ENCODE measurements at places on chromosomes 16 and 17. TPM values are rescaled to one million over a fixed set of nuclear protein-coding genes. Genes with fewer than 3 reads are reported as not detected.

Gene KRT17
- 0.99 TPM for total RNA-seq

Gene OTOP3
- not detected for total RNA-seq

Gene LDAF1
- 17.1 TPM for total RNA-seq

Gene ADAM11
- total RNA-seq = 2.2 TPM

Gene SRSF1
- total RNA-seq = 263 TPM

Gene ODF4
- total RNA-seq = not detected

Gene PRAC1
- total RNA-seq = not detected

Gene CACNG3
- total RNA-seq = not detected

Gene CBX2
- total RNA-seq = 11.9 TPM

Gene TMEM92
- total RNA-seq = 14.9 TPM

Gene KRTAP17-1
- not detected for total RNA-seq

Gene GCGR
- total RNA-seq = 0.08 TPM

Gene PRSS53
- 0.64 TPM for total RNA-seq

Gene EPN3
- 0.14 TPM for total RNA-seq

Gene HS3ST2
- total RNA-seq = not detected

Gene AOC3
- total RNA-seq = 0.86 TPM

Gene CCL17
- total RNA-seq = not detected

Gene ATP6V0A1
- 36.7 TPM for total RNA-seq
